ENCODE measurements at places on chromosomes 3 and 15. TPM values are rescaled to one million over a fixed set of nuclear protein-coding genes. Genes with fewer than 3 reads are reported as not detected.

SNTN gene
- not detected for total RNA-seq

FBXW12 gene
- not detected for total RNA-seq

- DNase-seq: no peak
Measured at GRCh38 chr3:8458238-8458661, 43.4 kb upstream of the LMCD1 start.

GRCh38 chr3:115804713-115805119 is 181.4 kb downstream of the GAP43 start:
- no peak for DNase-seq

DNA sequence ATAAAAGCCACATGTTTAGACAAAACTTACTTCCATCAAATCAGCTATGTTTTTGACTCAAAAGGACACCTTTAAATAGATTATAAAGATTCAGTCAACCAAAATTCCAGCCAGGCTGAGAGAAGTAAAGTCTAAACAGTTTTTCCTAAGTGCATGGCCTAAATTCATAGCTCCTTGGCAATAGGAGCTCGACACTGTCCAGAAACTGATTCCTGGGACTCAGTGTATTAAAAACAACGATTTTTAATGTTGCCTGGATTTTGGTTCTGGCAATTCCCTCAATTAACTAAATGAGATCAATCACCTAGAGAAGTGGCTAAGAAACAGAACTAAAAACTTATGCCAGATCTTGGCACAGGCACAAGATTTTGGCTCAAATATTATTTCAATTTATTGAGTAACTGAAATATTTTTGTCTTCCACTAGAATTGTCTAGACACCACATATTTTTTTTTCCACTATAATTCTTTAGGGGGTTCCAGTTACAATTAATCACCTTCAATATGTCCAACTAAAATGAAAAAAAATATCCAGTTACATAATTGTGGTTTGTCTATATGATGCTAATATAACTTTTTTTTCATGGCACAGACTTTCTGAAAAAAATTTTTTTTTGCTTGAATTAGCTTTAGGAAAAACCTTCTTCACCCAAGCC is 135.9 kb downstream of the TFDP2 start:
- DNase-seq: no peak

- no peak for DNase-seq
Measured at GRCh38 chr3:99332718-99333117, 305.7 kb upstream of the COL8A1 start.

GRCh38 chr3:187382609-187383151 is 14.5 kb downstream of the RTP4 start:
- no peak for DNase-seq

- no peak for DNase-seq
Measured at GRCh38 chr15:59609730-59610712, 1.6 kb upstream of the GCNT3 start.

- DNase-seq: no peak
Measured at GRCh38 chr15:94029495-94029894, 201.9 kb upstream of the MCTP2 start.

DNA sequence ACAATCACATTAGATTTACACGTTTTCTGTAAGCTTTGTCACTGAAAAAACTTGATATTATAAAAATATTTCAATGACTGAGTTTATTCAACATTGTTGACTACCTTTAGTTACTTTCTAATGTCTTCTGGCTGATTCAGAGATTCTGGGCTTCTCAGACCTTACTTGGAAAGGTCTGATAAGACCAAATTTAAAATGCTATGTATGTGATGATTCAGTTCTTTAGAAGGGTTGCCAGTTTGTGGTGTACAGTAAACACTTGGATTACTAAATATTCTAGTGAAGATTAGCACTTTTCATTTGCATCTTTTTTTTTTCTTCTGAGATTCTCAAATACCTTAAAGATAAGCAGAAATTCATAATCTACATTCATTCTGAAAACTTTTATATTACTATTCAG is 49.8 kb downstream of the SGO1 start:
- DNase-seq: no peak

GRCh38 chr3:109234300-109234699 is 82.0 kb downstream of the DPPA2 start:
- no peak for DNase-seq
